Thoracic aorta (tissue), 2 donors: ENCODE measurements at places on chromosomes 12 and 14.
A peak's percentile ranks its signal among the peaks of the same experiment; 100 is the strongest.

- H3K36me3 ChIP-seq = peaks cover 4% of the 10 kb centered on the region
- no peaks in the 10 kb centered on the region for H3K4me1 ChIP-seq
- H3K27ac ChIP-seq = no peak overlapping the region
- no peak for DNase-seq
Measured at GRCh38 chr12:111971800-111972199, 41.2 kb downstream of the TMEM116 start.

DNA sequence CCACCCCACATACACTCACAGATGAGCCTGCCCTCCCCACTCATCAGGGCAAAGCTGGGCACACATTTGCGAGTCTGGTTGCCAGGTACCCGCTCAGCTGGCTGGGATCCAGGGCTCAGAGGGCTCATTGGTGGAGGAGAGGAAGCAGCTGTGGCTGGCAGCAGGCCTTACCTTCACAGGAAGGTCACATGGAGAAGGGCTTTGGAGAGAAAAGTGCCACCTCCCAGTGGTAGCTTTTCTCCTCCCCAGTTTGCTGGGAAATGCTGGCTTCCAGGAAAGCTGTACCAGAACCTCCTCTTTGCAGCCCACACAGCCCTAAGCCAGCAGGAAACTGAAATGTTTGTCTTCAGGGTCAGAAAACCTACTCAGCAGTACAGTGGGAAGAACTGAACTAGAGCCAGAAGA is 55.6 kb downstream of the LGMN start:
- no peaks in the 10 kb centered on the region for H3K27me3 ChIP-seq
- no peak for DNase-seq
- H3K4me3 ChIP-seq = no peak overlapping the region
- no peak overlapping the region for H3K27ac ChIP-seq
- H3K4me1 ChIP-seq = peaks cover 5% of the 10 kb centered on the region

GRCh38 chr12:6122201-6122600 is 2.3 kb downstream of the VWF start:
- no peak for DNase-seq
- H3K4me3 ChIP-seq = no peak overlapping the region
- no peaks in the 10 kb centered on the region for H3K27me3 ChIP-seq

GRCh38 chr12:114404926-114405518 is 922 bp downstream of the TBX5 start:
- no peaks in the 10 kb centered on the region for H3K36me3 ChIP-seq
- H3K4me1 ChIP-seq = peaks cover 29% of the 10 kb centered on the region
- H3K27me3 ChIP-seq = peaks cover 37% of the 10 kb centered on the region

DNA sequence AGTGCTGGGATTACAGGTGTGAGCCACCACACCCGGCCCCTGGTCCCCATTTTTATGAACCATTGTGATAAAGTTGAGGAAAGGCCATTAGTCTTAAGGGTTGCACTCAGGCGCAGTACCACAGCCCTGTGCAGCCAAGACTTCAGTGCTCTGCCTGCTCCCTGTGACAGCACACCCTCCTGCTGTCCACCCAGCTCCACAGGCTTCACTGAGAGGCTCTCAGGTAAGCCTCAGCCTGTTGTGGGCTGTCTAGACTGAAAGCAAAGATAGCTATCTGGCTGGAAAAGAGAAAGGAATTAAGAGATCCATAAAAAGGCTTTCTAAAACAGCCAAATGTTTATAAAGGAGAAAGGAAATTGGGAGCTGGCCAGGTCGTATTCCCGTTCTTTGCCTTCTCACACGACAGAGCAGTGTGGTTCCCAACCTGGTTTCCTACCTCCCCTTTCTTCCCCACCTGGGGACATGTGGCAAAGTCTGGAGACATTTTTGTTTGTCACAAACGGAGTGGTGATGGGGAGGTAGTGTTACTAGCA is 19.1 kb upstream of the DNM1L start:
- H3K27ac ChIP-seq = no peak overlapping the region
- no peaks in the 10 kb centered on the region for H3K4me1 ChIP-seq
- DNase-seq = no peak
- no peak overlapping the region for H3K4me3 ChIP-seq

DNA sequence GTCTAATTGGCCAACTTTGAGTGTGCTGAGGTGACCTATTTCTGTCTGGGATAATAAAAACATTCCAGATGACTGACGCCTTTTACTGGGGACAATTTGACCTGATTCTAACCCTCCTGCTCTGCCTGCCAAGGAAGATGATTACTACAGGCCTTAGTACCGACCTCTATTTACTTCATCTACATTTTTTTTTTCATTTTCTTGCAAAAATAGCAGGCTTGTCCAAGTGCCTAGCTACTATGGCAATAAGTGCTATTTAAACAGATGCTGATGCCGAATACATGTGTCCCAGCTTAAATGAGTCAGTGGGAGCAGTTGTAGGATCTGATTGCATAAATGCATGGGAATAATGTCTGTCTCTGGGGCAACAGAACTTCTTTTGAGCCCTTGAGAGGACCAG is 254.3 kb downstream of the RGS6 start:
- peaks cover 57% of the 10 kb centered on the region for H3K4me1 ChIP-seq
- H3K4me3 ChIP-seq = peak overlapping the region; percentile 16
- H3K27ac ChIP-seq = peak overlapping the region; percentile 54
- DNase-seq = peak; percentile 24
- H3K27me3 ChIP-seq = no peaks in the 10 kb centered on the region
- H3K36me3 ChIP-seq = no peaks in the 10 kb centered on the region

DNA sequence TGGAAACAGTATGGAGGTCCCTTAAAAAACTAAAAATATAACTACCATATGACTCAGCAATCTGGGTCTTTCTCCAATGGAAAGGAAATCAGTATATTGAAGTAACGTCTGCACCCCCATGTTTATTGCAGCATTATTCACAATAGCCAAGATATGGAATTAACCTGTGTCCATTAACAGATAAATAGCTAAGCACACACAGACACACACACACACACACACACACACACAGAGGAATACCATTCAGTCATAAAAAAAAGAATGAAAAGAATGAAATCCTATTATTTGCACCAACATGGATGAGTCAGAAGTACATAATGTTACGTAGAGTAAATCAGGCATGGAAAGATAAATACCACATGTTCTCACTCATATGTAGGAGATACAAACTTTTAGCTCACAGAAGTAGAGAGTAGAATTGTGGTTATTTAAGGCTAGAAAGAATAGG is 4.7 kb downstream of the KLRK1 start:
- H3K4me1 ChIP-seq = no peaks in the 10 kb centered on the region
- no peak overlapping the region for H3K4me3 ChIP-seq

- H3K27ac ChIP-seq = no peak overlapping the region
- H3K4me1 ChIP-seq = no peaks in the 10 kb centered on the region
- no peak overlapping the region for H3K4me3 ChIP-seq
- no peaks in the 10 kb centered on the region for H3K27me3 ChIP-seq
Measured at GRCh38 chr14:57287745-57288144, 19.0 kb downstream of the AP5M1 start.

DNA sequence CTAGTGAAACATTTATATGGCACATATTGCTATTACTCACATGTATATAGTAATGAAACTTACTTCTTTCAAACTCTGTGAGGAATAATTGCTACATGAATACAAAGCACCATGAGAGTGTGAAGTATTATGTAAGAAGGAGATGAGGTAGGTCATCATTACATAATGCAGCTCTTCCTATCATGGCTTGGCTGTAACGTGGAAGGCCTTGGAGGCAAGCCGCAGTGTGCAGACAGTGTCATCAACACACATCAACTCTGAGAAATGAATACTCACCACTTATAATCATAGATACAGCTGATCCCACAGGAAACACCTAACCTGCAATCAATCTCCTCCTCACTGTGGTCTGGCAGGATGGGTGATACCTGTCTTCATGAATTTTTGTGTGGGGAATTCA is 49.9 kb upstream of the CCDC91 start:
- no peaks in the 10 kb centered on the region for H3K4me1 ChIP-seq
- no peak for DNase-seq
- H3K27ac ChIP-seq = no peak overlapping the region
- H3K4me3 ChIP-seq = no peak overlapping the region

- no peak overlapping the region for H3K27ac ChIP-seq
- H3K27me3 ChIP-seq = no peaks in the 10 kb centered on the region
- no peak for DNase-seq
Measured at GRCh38 chr12:84964048-84964447, 51.4 kb upstream of the SLC6A15 start.

- H3K36me3 ChIP-seq = no peaks in the 10 kb centered on the region
- no peak overlapping the region for H3K27ac ChIP-seq
- H3K4me3 ChIP-seq = no peak overlapping the region
- no peak for DNase-seq
Measured at GRCh38 chr12:75969768-75970167, 61.8 kb downstream of the PHLDA1 start.

DNA sequence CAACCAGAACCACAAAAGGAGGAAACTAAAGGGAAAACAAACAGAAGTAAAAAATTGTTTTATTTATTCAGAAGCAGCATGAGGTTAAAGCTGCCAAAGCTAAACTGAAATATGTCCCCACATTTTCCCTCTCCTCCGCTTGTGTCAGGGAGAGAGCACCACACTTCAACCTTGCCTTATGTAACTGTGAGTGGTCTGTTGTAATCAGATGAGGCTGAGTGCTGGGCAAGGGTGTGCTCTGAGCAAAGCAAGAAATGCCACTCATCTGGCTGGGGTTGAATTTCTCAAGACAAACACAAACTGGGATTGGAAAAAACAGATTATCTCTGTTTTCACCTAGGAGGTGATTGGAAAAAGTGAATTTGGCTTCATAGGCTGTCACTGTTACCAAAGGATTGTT is 12.2 kb downstream of the CAPZA3 start:
- no peaks in the 10 kb centered on the region for H3K36me3 ChIP-seq
- H3K4me1 ChIP-seq = no peaks in the 10 kb centered on the region
- H3K4me3 ChIP-seq = no peak overlapping the region

DNA sequence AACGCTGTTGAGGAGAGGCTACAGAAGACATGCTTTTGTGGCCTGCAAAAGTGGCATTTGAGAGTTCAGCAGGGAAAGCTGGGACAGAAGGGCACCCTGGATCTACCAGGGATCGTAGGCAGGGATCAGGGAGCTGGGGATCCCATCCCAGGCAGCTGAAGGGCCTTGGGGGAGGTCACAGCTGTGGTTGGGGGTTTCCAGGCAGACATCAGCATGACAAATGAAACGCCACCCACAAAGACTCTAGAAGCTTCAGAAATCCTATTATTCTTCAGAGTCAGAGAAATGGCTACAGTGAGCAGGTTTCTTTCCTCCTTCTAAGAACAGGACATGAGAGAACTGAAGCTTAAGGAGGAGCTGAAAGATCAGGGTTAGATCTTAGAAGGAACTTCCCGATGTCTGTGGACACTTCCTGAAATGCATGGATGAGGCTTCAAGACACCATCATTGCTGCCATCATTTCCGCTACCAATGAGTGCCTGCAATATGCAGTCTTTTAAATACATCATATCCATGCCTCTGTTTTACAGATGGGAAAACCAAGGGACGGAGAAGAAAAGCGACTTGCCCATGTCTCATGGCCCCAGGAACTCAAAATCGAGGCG is 104.3 kb downstream of the RBM19 start:
- no peak for DNase-seq
- no peaks in the 10 kb centered on the region for H3K4me1 ChIP-seq
- no peak overlapping the region for H3K27ac ChIP-seq
- peaks cover 13% of the 10 kb centered on the region for H3K36me3 ChIP-seq

- no peak overlapping the region for H3K27ac ChIP-seq
- DNase-seq = no peak
- H3K27me3 ChIP-seq = no peaks in the 10 kb centered on the region
- no peaks in the 10 kb centered on the region for H3K4me1 ChIP-seq
- no peak overlapping the region for H3K4me3 ChIP-seq
- peaks cover 13% of the 10 kb centered on the region for H3K36me3 ChIP-seq
Measured at GRCh38 chr12:106885541-106886249, 70.0 kb upstream of the TMEM263 start.

- DNase-seq = no peak
- H3K36me3 ChIP-seq = no peaks in the 10 kb centered on the region
- H3K27ac ChIP-seq = no peak overlapping the region
- no peaks in the 10 kb centered on the region for H3K27me3 ChIP-seq
- no peak overlapping the region for H3K4me3 ChIP-seq
Measured at GRCh38 chr12:98838231-98838647, 193.1 kb downstream of the APAF1 start.

GRCh38 chr14:80754696-80755095 is 186.8 kb downstream of the CEP128 start:
- H3K27me3 ChIP-seq = no peaks in the 10 kb centered on the region
- no peak for DNase-seq
- no peaks in the 10 kb centered on the region for H3K36me3 ChIP-seq
- no peaks in the 10 kb centered on the region for H3K4me1 ChIP-seq
- no peak overlapping the region for H3K4me3 ChIP-seq

DNA sequence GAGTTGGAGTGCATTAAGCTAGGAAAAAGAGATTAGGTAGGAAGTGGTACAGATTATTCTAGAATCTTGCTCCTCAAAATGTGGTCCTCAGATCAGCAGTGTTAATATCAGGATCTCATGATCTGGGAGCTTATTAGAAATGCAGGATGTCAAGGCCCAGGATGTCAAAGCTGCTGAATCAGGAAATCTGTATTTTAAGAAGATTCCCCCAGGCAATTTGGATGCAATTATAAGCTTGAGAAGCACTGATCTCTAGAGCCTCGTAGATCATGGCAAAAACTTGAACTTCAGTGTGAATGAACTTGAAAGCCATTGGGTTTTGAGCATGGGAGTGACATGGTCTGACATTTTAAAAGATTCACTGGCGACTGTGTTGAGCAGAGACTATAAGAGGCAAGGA is 6.6 kb downstream of the NCAPD2 start:
- H3K36me3 ChIP-seq = peaks cover 10% of the 10 kb centered on the region
- H3K27me3 ChIP-seq = no peaks in the 10 kb centered on the region
- no peak overlapping the region for H3K27ac ChIP-seq
- no peak overlapping the region for H3K4me3 ChIP-seq

- no peaks in the 10 kb centered on the region for H3K4me1 ChIP-seq
- no peak overlapping the region for H3K27ac ChIP-seq
- H3K27me3 ChIP-seq = no peaks in the 10 kb centered on the region
- H3K4me3 ChIP-seq = no peak overlapping the region
Measured at GRCh38 chr14:72023128-72024042, 91.2 kb downstream of the RGS6 start.

- no peak overlapping the region for H3K27ac ChIP-seq
- no peak overlapping the region for H3K4me3 ChIP-seq
- no peaks in the 10 kb centered on the region for H3K27me3 ChIP-seq
- H3K36me3 ChIP-seq = no peaks in the 10 kb centered on the region
- DNase-seq = no peak
Measured at GRCh38 chr14:66074537-66074936, 411.6 kb upstream of the CCDC196 start.

DNA sequence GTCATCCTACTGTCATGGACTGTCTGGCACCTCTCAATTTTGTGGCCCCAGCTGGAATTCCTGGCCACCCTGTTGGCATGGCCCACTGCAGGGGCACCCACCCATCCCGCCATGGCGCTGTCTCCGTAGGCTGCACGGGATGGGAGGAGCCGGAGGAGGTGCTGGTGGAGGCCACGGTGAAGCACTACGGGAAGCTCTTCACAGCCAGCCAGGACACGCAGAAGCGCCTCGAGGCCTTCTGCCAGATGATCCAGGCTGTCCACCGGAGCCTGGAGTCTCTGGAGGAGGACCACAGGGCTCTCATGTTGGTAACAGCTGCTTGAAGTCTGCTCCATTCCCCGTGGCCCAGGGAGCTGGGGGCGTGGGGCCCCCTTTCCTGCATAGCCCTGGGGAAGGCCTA is 3.9 kb downstream of the CCDC197 start:
- no peaks in the 10 kb centered on the region for H3K36me3 ChIP-seq
- H3K27me3 ChIP-seq = no peaks in the 10 kb centered on the region
- no peak for DNase-seq
- H3K4me3 ChIP-seq = no peak overlapping the region
- no peak overlapping the region for H3K27ac ChIP-seq
